ENCODE measurements at places on chromosomes 3 and 15.

- DNase-seq: no peak
Measured at GRCh38 chr3:119632216-119632615, 28.2 kb downstream of the POPDC2 start.

DNA sequence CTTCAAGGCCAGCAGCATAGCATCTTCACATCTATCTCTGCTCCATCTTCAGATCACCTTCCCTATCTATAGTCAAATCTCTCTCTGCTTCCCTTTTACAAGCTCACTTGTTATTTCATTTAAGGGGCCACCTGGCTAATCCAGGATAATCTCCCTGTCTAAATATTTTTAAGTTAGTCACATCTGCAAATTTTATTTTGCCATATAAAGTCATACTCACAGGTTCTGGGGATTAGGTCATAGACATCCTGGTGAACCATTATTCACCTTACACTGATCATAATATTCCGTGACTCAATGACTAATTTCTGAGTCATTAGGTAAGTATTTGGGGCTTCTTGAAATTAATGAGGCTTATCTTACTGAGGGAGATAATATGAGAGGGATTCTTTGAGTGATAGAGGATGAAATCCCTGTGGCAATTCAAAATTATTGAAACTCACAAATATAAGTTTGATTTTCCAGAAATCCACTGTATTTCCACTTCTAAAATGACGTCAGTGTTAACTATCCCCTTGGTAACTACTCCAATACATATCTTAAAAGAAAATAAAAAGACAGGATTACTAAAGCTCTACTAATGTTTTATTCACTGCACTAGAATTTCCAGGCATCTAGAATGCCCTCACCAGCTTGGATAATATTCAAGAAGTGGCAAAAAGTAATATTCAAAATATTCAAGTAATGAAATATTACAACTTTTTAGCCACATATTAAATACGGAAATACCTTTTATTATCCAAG, 93.7 kb upstream of the RBMS3 start:
- DNase-seq: no peak

DNA sequence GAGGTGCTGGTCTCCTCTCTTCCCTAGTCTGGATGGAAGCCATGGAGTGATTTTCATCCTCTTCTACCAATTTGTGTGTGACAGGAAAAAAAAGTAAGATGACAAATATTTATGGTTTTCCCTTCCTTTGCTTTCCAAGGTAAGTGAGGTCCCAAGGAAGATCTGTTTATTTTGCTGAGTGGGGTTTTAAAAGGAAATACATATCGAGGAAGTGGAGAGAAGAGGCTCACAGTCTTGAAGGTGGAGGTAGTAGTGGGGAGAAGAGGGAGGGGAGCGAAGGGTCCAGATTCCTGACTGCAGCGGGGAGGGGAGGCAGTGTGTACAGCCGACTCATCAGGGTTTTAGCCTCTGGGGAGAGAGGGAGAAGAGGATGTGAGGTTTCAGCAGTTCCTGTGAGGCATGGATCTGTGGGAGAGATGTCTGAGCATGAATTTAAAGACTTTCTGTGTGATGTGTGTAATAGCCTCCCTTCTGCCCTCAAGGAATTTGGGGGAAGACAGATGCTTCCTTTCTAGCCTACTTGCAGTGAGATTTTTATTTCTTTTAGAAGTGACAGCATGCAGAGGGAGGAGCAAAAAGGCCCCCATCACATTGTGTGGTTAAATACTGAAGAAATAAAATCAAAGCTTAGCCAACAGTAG, 272.4 kb downstream of the THRB start:
- DNase-seq: no peak

DNA sequence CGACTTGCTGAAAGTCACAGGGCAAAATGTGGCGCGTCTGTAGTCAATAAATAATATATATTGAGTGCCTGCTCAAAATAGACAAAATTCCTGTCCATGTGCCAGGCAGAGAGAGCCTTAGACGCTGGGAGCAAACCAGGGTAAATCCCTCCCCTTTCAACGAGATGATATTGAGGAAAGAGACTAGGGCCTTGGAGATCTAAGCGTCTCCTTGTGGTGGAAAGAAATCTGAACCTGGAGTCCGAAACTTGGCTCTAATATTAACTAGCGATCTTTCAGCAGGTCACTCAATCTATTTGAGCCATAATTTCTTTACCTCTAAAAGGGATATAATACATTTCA, 348 bp upstream of the DPP8 start:
- DNase-seq: no peak

DNA sequence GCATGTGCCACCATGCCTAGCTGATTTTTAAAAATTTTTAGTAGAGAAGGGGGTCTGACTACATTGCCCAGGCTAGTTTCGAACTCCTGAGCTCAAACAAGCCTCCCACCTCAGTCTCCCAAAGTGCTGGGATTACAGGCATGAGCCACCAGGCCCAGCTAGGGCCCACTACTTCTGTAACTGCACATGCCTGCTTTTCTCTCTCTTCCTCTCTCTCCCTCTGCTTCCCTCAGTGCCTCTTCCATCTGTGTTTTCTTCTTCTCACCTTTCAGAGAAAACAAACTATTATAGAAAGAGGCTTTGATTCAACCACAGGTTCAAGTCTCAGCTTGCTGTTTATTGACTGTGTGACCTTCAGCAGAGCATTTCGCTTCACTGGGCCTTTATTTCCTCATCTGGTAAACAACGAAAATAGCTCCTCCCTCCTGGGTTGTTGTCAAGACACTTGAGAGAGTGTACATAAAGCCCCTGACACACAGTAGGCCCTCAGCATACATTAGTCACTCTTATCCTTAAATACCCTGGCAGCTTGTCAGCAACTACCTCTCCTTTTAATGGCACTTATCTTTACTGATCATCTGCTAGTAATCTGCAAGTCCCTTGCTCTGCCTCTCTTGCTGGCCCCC, 10.2 kb downstream of the TADA3 start:
- no peak for DNase-seq

DNA sequence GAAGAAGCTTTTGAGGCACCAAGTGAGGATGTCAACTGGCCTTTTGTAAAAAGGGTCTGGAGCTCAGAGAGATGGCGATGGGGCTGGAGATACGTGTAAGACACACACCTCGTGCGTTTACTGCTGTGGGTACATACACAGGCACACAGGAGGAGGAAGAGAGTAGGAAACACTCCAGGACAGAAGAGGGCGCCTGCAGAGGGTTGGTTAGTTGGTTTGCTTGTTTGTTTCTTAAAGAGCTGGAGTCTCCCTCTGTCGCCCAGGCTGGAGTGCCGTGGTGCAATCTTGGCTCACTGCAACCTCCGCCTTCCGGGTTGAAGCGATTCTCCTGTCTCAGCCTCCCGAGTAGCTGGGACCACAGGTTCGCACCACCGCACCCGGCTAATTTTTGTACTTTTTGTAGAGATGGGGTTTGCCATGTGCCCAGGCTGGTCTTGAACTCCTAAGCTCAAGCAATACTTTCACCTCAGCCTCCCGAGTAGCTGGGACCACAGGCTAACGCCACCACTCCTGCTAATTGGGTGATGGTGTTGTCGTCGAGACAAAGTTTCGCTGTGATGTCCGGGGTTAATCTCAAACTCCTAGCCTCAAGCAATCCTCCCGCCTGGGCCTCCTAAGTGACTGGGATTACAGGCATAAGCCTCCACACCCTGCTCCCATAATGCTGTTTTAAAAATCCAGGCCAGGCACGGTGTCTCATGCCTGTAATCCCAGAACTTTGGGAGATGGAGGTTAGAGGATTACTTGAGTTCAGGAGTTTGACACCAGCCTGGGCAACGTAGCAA, 1.3 kb upstream of the PRR20G start:
- no peak for DNase-seq

DNA sequence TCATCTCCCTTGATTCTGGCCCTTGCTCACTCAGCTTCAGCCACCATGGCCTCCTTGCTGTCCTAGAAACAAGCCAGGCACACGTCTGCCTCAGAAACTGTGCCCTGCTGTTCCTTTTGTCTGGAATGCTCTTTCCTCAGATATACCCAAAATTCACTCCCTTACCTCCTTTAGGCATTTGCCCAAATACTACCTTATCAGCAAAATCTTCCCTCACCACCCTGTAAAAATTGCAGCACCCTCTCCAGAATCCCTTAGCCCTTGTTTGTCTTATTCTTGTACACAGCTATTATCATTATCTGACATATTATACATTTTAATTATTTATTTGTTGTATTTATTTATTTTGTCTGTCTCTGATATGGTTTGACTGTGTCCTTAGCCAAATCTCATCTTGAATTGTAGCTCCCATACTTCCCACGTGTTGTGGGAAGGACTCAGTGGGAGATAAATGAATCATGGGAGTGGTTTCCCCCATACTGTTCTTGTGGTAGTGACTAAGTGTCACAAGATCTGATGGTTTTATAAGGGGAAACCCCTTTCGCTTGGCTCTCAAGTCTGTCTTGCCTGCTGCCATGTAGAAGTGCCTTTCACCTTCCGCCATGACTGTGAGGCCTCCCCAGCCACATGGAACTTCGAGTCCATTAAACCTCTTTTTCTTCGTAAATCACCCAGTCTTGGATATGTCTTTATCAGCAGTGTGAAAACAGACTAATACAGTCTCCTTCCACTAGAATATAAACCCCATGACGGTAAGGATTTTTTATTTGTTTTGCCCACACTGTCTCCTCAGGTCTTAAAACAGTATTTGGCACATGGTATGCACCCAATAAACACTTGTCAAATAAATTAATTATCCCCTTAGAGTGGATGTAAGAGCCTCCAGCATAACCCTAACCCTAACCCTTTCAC, 60.0 kb upstream of the STT3B start:
- DNase-seq: no peak

GRCh38 chr3:154729741-154730140, 299.8 kb upstream of the GPR149 start:
- peak; percentile 1 for DNase-seq

DNA sequence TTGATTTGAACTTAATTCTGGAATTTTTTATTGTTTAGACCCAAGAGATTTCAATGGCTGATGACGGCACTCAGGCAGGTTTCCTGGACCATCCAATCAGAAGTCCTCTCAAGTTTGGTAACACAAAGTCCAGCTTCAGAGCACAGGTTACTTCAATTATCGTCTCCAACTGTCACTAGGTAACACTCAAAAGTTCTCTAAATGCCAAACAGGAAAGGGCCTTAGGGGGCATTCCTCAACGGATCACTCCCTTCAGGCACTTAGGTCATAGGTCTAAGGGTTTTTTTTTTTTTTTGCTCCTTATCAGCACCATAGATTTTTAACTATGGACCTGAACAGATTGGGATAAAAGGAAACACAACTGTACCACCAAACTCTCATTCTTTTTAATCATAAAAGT, 85.8 kb downstream of the MEIS2 start:
- no peak for DNase-seq

GRCh38 chr3:104523136-104523535, 843.6 kb upstream of the ALCAM start:
- no peak for DNase-seq

GRCh38 chr3:61248496-61248895, 2.8 kb downstream of the FHIT start:
- DNase-seq: no peak

DNA sequence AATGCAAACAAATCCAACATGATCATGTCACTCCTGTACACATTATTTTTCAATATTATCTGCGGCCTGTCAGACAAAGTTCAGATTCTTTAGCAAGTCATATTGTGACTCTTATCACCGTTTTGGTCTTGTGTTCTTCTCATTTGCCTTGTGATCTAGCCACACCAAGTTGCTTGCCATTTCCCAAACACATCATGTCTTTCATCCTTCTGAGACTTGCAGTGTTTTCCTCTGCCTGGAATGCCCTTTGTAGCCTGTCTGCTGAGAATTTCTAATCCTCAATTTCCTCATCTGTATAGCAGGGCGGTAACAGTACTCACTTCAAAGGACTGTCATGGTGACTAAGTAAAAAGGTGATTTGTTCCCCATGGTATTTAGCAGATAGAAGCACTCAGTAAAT, 135.0 kb downstream of the GREM1 start:
- no peak for DNase-seq

- no peak for DNase-seq
Measured at GRCh38 chr3:182891364-182891763, 89.0 kb downstream of the DCUN1D1 start.

DNA sequence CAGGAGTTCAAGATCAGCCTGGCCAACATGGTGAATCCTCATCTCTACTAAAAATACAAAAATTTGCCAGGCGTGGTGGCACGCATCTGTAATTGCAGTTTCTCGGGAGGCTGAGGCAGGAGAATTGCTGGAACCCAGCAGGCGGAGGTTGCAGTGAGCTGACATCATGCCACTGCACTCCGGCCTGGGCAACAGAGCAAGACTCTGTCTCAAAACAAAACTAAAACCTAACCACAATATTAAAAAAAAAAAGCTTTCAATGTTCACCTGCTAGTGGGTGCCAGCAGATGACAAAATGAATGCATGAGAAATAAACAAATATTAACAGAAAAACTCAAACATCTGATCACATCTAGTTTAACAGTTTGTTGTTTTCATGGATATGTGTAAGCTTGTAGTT, 9.0 kb downstream of the SLC24A1 start:
- no peak for DNase-seq

GRCh38 chr15:64351265-64351664, 4.7 kb downstream of the CSNK1G1 start:
- no peak for DNase-seq

GRCh38 chr3:111692593-111693552, 97.7 kb upstream of the ZBED2 start:
- no peak for DNase-seq

- DNase-seq: peak; percentile 35
Measured at GRCh38 chr3:32448686-32449474, 53.8 kb downstream of the CMTM6 start.

Measured in eye (tissue), 1 donor.